Cardiac fibroblast (primary cell): ENCODE measurements at places on chromosomes 11 and 22.
A peak's percentile ranks its signal among the peaks of the same experiment; 100 is the strongest.

DNA sequence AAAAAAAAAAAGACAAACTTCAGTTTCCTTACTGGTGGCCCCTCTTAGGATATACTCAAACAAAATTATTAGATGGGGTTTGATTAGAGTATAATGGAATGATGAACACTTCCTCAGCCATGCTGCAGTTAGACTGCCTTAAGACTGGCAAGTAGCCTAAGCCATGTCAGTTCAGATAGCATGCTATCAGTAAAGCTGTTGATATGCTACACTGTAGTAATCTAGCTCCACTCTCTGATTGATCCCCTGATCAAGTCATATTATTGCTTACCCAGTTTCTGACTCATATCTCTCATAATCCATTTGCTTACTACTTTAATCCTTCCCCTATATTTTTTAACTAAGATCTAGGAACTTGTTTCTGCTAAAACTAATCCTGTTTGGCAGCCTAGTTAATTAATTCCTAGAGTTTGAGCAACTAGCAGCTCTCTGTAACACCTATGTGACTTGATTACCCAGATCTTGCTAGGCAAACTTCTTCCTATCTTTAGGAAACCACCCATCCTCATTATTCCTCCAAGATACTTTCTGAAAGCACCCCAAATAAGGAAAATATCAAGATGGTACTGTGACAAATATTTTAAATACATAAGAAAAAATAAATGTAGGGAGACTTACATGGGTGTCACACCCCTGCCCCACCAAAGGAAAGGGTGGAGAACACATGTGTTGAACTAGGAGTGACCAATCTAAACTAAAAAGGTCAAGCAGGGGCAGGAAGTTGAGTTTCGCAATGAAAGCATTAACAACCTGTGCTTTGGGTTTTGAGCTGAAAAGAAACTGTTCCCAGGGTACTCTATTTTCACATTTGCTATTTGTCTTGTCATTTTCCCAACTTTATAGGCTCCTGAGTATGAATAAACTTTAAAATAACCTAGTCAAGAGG is 43.2 kb downstream of the PIK3C2A start:
- DNase-seq: peak; percentile 44

DNA sequence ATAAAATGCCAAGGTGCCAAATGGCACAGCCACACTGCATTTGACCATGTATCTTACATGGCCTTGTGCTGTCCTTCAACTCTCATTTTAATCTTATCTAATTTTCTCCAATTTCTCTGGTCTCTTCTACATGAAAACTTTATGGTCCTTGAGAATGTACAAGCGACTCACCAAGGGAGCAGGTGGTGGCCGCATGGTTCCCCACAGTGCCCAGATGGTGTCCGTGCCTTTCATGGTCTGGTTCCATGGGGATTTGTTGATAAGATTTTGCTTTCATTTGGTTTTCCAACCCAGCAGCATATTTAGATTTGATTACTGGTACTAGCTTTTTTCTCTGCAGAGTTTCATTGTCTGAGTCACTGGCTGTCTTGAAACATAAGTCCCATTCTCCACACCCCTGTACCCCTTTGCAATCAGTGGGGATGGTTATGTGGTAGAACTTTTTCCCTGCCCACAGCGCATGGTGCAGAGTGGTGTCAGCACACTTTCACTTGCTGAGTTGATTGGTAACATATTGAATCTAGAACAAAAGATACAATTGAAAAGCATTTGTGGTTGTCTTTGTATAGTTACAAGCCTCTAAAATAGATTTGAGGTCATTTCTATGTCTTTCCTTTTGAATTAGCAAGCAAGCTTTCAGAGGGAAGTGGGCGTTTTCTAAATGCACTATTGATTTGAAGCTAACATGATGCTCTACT is 24.1 kb downstream of the ZNRF3 start:
- no peak for DNase-seq

DNA sequence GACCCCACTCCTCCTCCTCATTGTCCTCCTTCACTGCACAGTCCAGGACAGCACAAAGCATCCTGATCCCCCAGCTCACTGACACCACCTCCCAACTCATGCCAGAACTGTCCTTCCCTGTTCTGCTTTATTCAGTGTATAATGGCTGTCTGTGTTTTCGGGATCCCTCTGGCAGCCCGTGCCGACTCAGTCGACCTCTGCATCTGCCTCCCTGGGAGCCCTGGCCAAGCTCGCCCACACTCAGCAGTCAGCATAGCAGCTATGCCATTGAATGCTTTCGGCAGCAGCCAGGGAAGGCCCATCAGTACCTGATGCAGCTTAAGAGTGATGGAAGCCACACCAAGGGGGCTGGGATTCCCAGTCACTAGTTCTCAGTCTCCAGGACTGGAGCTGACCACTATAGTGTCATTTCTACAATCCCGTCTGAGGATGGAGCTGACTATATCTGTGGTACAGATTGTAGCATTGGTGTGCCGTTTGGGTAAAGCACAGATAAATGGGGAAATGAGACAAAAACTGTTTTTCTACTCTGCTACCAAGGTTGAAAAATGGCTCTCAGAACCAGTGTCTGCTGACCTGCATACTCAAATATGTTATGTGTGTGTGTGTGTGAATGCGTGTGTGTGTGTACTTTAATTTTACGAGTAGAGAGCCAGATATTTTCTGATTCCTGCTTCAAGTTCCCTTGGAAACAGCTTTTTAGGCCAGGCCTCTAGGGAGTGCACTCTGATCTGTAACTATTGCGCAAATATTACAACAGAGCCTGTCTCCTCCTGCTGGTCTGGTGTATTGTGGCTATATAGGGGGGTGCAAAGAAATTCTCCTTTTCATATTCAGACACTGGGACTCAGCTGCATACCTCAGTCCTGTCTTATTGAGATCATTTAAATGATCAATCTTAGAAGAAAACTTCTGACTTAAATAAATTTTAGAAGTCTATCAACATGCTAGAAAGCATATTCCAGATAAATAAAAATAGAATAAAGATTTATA is 78.8 kb upstream of the TOP3B start:
- DNase-seq: peak; percentile 92

DNA sequence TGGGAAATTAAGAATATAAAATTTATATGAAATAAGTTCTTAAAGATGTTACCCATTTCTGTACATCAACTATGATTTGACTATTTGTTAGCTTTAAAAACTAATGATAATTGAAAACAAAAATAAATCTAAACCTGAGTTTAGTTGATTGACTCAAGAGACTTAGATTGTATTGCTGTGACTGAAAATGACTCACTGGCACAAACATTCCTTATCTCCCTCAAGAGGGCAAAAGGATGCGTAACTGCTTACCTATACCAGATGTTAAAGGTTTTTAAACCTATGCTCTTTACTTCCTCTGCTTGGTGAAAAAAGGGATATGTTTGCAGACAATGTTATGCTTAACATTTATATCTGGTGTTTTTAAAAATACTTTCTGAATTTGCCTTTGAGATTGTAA is 30.3 kb downstream of the ATM start:
- peak; percentile 41 for DNase-seq

GRCh38 chr11:65744026-65744698 is 23.6 kb upstream of the RNASEH2C start:
- DNase-seq: peak; percentile 59

GRCh38 chr11:47152953-47153950 is 23.4 kb downstream of the ARFGAP2 start:
- DNase-seq: peak; percentile 88

GRCh38 chr11:73019449-73019848 is 122.7 kb downstream of the FCHSD2 start:
- no peak for DNase-seq

DNA sequence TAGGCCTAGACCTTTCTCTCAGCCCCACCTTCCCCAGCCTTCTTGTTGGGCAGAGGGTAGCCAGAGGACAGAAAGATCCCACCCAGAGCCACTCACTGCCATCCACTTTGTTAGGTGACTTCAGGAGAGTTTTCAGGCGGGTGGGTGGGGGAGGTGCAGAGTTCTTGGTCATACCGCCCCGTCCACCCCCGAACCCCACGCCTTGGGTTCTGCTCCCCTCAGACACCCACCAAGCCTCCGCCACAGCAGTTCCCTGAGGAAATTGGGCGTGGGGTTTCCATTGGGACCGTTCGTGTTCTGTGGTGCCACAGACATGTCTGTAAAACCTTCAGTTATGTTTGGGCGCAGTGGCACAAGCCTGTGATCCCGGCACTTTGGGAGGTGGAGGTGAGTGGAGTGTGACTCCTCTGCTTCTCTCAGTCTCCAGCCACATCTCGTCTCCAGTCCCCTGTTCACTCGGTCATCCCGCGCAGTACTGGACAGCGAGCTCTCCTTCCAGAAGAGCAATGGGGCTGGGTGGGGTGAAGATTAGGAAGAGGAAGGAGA is 1.5 kb downstream of the MIF start:
- DNase-seq: no peak

DNA sequence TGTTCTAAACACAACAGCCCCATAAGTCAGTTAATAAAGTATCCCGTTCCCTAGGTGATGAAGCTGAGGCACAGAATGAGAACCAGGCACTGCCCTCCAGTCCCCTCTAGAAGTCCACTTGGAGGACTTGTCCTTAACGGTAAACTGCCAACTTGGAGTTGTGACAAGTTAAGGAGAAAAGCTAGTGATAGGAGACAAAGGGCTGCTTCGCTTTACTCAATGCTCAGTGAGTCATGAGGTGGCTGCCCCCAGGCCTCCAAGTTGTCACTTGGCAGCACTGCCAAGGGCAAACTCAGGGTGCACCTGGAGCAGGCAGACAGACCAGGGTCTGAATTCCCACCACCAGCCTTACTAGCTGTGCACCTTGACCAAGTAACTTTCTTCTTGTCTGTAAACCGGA is 13.5 kb downstream of the SLC43A1 start:
- DNase-seq: no peak

DNA sequence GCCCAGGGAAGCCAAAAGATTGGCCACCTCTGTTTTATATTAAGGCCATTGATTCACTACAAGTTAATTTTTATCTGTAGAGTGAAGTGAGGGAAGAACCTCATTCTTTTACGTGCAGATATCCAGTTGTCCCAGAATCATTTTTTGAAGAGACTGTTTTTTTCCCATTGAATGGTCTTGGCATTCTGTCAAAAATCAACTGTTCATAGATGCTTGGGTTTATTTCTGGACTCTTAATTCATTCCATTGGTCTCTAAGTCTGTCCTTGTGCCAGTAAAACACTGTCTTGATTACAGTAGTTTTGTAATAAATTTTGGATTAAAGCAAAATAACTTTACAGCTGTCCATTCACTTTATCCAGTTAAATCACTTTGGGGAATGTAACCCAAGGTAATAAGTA is 26.8 kb downstream of the WBP2NL start:
- no peak for DNase-seq

- DNase-seq: peak; percentile 34
Measured at GRCh38 chr11:96051820-96052219, 127.9 kb upstream of the MTMR2 start.

GRCh38 chr11:18193010-18193409 is 20.4 kb downstream of the MRGPRX4 start:
- DNase-seq: no peak

DNA sequence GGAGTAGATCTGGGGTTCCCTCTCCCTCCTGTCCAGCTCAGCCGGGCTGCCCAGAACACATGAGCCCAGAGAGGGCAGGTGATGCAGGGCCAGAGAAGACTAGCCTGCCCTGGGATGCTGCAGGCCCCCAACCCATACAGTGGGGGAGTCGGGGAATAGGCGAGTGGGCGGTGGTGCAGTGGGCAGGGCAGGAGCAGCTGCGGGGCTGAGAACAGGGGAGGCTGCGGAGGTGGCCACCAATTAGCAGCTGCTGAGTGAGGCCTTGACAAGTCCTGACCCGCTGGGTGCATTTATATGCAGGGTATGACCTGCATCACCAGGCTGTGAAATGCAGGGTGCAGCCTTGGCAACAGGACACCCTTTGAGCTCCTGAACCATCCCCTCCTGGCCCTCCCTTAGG is 43.1 kb downstream of the NFAM1 start:
- DNase-seq: no peak

DNA sequence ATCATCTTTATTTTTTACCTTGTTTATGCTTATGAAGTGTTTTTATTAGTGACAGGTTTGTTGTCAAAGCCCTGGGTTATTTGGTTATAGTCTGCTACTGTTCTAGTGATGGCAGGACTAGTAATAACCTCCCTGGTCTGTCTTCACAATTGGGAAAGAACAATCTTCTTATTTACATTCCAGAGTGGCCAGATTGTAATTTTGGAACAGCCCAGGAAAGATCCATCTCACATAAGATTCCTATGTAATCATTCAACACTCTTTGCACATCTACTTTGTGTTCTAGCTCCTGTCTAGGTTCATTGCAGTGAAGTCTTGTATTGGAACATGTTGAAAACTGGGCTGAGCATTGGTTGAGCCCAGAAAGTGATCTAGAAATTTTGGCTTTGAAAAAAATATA is 63.8 kb downstream of the CYB5R2 start:
- DNase-seq: no peak

DNA sequence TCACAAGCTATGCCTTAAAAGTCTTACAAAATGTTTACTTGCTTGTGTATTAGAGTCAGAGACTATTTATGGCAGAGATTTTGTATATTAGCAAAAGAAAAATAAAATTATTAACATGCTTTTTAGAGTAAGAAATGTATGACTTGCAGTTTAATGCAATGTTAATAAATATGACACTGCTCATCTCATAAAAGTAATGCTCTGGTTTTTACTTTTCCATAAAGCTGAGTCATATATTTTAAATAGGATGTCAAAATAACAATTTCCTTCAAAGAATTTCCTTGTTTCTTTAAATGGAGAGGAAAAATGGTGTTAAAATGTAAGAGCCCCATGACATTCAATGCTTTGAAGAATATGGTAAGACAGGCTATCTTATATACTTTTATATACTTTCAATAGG is 16.3 kb upstream of the RDX start:
- DNase-seq: no peak

- DNase-seq: no peak
Measured at GRCh38 chr22:27980424-27981148, 61.5 kb upstream of the PITPNB start.

GRCh38 chr22:47616396-47617020 is 854.1 kb downstream of the TBC1D22A start:
- no peak for DNase-seq

- DNase-seq: peak; percentile 86
Measured at GRCh38 chr11:121591405-121592033, 138.8 kb upstream of the SORL1-AS1 start.

- no peak for DNase-seq
Measured at GRCh38 chr11:123742724-123743120, 1.3 kb upstream of the ZNF202 start.

DNA sequence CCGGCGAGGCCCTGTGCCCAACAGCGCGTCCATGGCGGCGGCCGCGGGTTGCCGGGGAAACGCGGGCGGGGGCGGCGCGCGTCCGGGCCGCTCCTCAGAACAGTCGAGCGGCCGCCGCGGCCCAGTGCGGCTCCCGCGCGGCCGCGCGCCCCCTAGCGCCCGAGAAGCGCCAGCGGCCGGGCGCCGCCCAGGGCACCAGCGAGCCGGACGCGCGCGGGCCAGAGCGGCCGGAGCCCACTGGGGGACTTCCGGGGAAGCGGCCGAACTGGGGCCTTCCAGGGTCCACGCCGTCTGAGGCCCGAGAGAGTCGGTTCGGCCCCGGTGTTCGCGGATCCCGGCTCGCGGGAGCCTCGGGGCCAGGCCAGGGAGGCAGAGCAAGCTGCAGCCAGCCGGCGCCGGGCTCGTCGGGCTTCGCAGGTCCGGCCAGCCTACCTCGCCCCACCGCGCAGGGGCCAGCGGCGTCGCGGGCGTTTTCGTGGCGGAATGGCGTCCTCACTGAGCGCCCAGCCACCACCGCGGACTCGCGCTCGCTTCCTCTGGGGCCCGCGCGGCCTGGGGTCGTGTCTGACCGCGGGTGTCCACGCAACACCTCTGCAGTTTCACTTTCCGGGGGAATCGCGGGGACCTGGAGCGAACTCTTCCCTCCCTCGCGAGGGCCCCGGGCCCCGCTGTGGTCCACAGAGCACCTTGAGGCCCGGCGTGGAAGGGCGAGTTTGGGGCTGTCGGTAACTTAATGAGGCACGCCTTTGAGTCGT is at the start of gene DENND6B:
Gene DENND6B, minus strand, starts transcription at position 57 of the 755 bp plus-strand sequence. Its CDS starts 24 bp downstream, at position 33.
- peak; percentile 70 for DNase-seq
